Brain microvascular endothelial cell (primary cell): ENCODE measurements at places on chromosomes 11 and 22.

- DNase-seq: no peak
These were observed 139.2 kb downstream of the MAML2 start for GRCh38 chr11:96203567-96204365.

GRCh38 chr22:49925525-49926128 is 7.2 kb downstream of the CRELD2 start:
- DNase-seq: no peak

- DNase-seq: no peak
These were observed 1336.9 kb downstream of the BRD1 start for GRCh38 chr22:48490500-48491411.

DNA sequence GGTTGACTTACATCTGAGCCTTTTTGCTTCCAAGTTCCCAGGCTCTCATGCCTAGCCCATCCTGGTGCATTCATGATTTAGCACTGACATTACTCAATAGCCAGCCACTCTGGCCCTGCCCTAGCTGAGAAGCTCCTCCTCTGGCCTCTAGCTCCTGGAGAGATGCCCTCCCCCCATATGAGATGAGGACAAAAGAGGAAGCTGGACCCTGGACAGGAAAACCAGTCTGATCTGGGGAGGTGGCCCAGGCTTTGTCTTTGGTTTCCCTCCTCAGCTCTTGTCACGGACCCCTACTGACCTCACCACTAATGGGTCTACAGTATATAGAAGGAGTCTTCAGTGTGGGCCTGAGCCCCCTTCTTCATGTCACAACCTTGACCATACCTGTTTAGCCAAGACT is 3.0 kb downstream of the RHOG start:
- no peak for DNase-seq

GRCh38 chr11:70503468-70504221 is 105.3 kb downstream of the CTTN start:
- no peak for DNase-seq

DNA sequence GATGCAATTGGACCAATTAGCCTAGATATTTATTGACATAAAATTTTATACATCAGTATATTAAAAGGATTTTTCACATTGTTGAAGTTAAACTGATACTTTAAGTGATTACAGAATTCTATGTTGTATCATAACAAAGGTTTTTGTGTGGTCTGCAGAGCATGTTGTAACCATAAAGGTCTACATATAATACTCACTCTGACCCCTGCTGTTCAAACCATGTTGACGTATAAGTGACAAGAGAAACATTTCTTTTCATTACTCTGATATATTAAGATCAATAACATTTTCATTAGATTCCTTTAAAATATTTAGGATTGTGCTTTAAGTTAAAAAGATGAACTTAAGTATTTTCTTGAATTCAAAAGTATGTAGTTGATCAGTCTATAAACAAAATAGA is 63.9 kb downstream of the GAS2 start:
- no peak for DNase-seq

DNA sequence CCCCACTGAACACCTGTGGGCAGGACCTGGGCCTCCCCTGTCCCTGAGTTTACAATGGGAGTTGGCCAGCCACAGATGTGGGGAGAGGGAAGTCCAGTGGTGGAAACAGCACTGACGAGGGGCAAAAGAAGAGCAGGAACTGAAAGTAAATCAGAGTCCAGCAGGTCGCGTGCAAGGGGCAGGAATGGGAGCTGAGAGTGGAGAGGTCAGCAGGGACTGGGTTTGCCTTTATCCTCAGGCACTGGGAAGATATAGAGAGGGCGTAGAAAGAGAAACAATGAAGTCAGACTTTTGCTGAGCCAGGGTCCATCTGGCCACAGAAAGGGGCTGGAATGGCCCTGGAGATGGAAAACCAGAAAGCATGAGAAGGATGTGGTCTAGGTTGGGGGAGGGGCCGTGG is 8.5 kb downstream of the P2RY6 start:
- DNase-seq: no peak

DNA sequence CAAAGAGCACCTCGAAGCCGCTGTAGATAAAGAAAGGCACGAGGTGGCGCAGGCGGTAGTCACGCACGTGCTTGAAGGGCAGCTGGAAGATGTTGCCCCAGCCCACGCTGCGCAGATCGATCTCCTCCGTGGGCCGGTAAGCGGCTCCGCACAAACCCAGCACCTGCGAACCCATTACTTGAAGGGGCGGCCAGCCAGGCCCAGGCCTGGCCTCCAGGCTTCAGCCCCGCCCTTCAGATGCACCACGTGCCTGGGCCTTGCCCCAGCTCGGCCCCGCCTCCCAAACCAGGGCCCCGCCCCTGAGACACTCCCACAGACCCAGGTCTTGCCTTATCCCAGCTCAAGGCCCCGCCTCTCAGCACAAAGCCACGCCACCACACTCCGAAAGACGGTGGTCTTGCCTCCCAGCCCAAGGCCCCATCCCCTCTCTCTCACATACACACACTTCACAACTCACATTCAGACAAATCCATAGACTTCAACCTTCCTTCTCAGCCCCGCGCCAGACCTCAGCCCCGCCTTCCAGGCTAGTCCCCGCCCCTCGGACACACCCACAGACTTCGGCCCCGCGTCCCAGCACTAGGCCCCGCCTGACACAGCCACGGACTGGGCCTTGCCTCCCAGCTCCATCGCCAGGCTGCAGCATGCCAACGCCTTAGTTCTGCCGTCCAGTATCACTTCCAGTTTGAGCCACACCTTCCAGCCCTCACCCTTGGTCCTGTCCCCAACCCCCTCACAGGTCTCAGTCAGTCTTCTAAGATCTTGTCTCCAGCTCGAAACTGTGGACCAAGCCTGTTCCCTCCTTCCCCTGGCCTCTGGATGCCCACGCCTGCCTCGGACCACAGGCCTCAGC is 7.0 kb downstream of the UNC93B1 start:
- peak; percentile 32 for DNase-seq

GRCh38 chr11:7077101-7077500 is 11.7 kb upstream of the RBMXL2 start:
- DNase-seq: no peak
